NCI-H524 treated with DMSO at 0.1 percent for 48 hours (cell line): ENCODE measurements at places on chromosomes 2 and 18.

DNA sequence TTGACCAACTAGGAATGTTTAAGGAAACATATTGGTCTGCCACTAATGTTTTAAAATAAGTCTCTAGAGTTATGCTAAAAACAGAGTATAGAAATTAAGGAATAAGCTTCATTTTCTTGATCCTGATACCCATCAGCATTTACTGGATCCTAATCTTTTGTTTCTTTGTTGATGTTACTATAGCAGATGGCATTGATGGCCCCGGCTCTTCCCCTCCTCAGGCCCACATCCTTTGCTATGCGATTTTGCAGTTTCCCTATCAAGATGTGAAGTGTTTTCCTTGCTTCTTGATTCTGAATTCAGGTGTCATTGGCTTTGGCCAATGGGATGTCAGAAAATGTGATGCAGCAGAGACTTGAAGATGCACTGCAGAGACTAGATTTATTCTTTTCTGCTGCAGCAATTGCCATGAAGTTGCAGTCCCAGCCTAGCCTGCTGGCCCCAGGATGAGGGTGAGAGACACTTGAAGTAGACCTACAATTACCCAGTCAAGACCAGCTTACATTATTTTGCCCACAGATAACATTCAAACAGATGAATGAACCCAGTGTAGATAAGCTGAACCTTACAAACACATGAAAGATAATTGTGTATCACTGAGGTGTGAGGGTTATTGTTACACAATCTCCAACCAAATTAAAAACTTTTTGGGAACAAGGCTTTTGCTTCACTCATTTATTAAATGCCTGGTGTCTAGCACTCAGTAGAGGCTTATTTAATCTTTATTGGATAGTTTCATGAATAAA, 115.2 kb upstream of the ITGA4 start:
- DNase-seq: no peak

DNA sequence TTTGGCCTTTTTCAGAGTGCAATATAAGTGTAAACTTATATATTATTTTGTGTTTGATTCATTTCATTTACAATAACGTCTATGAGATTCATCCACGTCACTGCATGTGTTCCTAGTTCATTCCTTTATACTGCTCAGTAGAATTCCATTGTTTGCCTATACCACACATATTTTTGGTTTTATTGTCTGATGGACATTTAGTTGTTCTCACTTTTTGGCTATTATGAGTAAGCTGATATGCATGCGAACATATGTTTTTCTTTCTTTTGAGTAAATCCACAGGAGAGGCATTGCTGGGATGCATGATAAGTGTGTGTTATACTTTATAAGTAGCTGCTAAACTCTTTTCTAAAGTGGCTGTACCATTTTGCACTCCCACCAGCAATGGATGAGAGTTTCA, 314.8 kb upstream of the HS6ST1 start:
- no peak for DNase-seq

DNA sequence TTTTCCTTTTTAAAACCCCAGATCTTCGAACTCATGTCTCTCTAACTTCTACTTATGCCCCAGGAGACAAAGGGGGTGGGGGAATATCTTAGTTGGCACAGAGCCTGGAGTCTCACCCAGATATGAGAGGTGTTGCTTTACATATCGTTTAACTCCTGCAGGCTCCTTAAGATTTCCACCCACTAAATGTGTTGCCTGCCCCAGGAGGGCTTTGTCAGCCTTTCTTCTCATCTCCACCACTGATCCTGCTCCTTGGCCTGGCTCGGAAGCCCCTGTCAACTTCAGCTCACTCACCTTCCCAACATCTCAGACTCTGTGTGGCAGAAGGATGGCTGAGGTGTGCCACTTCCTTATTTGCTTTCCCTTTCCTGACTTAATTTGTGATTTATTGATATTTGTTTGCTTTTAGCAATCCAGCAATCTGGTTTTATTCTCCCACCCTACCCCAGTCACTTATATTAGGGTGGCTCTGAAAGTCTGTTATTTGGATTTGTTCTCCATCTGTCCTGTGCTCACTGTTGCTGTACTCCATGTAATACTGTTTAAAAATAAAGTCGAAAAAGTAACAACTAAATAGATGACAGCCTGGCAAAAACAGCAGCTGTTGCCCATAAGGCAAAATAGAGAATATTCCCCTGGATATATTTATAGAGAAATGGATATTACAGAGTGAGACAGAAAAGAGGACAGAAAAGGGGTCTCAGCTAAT, 200.6 kb downstream of the ZBTB7C start:
- DNase-seq: no peak

DNA sequence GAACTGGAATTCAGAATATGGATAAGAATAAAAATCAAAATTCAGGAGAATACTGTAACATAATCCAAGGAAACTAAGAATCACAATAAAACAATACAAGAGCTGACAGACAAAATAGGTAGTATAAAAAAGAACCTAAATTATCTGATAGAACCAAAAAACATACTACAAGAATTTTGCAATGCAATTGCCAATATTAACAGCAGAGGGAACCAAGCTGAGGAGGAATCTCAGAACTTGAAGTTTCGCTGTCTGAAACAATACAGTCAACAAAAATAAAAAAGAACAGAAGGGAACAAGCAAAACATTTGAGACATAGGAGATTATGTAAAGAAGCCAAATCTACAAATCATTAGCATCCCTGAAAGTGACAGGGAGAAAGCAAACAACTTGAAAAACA, 84.1 kb upstream of the GALNT13 start:
- no peak for DNase-seq
